ENCODE measurements at places on chromosomes 4 and X. TPM values are rescaled to one million over a fixed set of nuclear protein-coding genes. Genes with fewer than 3 reads are reported as not detected.
A peak's percentile ranks its signal among the peaks of the same experiment; 100 is the strongest.

DNA sequence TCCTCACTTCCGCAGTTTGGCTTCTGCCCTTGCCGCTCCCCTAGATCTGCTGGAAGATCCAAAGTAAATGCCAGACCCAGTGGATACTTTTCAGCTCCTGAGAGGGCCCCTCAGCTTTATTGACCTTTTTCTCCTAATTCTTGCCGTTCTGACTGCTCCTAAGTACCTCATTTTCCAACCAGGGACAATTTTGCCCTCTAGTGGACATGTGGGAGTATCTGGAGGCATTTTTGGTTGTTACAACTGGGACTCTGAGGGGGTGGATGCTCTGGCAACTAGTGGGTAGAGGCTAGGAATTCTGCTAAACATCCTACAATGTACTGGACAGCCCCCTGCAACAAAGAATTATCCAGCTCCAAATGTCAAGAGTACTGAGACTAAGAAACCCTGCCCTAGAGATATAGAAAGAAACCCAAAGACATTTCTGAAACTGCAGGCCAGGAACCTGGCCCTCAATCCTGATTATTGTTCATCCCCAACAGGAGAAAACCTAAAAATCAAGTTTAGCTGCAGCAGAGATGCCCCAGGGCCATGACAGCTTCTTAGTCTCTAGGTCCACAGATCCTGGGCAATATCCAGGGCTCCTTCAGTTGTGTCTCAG, 3.4 kb downstream of the TEX13B start:
- peaks cover 9% of the 10 kb centered on the region for H3K27me3 ChIP-seq
- H3K36me3 ChIP-seq = no peaks in the 10 kb centered on the region
- H3K27ac ChIP-seq = no peak overlapping the region
- DNase-seq = no peak
- H3K4me1 ChIP-seq = no peaks in the 10 kb centered on the region

GRCh38 chrX:1496076-1496475, 40.9 kb downstream of the P2RY8 start:
- no peak overlapping the region for H3K4me3 ChIP-seq
- DNase-seq = no peak
- H3K4me1 ChIP-seq = no peaks in the 10 kb centered on the region
- peaks cover 7% of the 10 kb centered on the region for H3K27me3 ChIP-seq
- H3K36me3 ChIP-seq = no peaks in the 10 kb centered on the region

DNA sequence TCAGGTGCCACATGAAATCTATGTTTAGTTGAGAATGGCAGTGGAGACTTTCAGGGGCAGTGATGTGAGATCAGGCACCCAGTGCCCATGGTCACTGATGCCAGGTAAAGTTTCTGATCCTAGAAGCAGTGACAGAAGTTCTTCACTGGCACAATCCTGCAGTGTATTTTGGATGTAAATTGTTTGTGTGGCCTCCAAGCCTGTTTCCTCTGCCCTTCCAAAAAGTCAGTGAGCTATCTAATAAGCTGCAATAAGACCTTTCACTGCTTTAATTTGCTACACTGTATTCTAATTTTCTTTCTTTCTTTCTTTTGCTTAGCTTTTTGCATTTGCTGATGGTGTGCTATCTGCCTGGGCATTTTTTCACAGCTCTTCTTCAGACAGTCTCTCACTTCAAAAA, 1348.6 kb downstream of the ADGRL3 start:
- H3K27me3 ChIP-seq = no peaks in the 10 kb centered on the region
- H3K4me1 ChIP-seq = no peaks in the 10 kb centered on the region
- no peak overlapping the region for H3K4me3 ChIP-seq
- no peak for DNase-seq
- no peaks in the 10 kb centered on the region for H3K36me3 ChIP-seq
- H3K27ac ChIP-seq = no peak overlapping the region

DNA sequence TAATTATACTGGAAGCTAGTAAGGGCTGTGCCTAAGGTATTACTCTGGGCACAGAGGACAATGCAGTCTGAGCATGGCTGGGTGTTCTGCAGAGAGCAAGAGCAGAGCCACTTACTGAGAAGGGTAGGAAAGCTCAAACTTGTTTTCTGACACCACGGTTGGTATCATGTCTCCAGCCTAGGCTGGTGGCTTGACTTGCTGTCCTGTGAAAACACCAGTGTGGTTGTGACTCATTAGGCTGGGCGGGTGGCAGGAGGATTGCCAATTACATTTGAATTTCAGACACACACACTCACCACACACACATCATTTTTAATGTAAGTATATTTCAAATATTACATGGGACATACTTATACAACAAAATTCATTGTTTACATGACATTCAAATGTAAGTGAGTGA, 19.7 kb upstream of the MTM1 start:
- no peaks in the 10 kb centered on the region for H3K36me3 ChIP-seq
- no peaks in the 10 kb centered on the region for H3K27me3 ChIP-seq
- H3K27ac ChIP-seq = peak overlapping the region; percentile 12
- DNase-seq = no peak
- H3K4me3 ChIP-seq = no peak overlapping the region

DNA sequence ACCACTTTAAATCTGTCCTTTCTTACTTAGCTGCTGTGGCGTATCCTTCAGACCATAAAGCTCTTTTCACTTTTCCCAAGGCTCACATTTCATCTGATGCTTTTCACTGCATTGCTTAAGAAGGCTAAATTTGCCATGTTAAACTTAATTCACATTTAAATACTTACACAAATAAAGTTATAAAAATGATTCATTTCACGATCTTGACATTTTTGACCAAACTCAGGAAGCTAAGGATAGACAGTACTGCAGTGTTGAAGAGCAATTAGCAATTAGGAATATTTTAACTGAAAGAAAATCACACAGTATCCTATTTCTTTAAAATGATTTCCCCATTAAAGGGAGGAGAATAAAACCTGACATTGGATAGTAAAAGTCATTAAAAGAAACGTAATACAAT, 1038.6 kb downstream of the STPG2 start:
- no peak for DNase-seq
- H3K4me1 ChIP-seq = no peaks in the 10 kb centered on the region
- no peak overlapping the region for H3K4me3 ChIP-seq

DNA sequence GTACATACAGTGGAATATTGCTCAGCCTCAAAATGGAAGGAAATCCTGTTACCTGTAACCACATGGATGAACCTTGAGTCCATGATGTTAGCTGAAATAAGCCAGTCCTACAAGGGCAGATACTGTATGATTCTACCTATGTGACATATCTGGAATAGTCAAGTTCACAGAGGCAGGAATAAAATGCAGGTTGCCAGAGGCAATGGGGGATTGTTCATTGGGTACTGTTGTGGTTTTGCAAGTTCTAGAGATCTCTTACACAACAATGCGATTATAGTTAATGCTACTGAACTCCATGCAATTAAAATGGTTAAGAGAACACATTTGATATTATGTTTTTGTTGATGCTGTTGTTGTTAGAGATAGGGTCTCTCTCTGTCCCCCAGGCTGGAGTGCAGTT, 74.6 kb downstream of the SHROOM2 start:
- no peaks in the 10 kb centered on the region for H3K27me3 ChIP-seq
- no peak overlapping the region for H3K4me3 ChIP-seq
- no peak for DNase-seq
- H3K27ac ChIP-seq = no peak overlapping the region

Gene MTMR8
- total RNA-seq = 1.5 TPM

Gene BTC
- 0.41 TPM for total RNA-seq
